Fibroblast of the conjunctiva (primary cell): ENCODE measurements at places on chromosomes 5 and 9.

DNA sequence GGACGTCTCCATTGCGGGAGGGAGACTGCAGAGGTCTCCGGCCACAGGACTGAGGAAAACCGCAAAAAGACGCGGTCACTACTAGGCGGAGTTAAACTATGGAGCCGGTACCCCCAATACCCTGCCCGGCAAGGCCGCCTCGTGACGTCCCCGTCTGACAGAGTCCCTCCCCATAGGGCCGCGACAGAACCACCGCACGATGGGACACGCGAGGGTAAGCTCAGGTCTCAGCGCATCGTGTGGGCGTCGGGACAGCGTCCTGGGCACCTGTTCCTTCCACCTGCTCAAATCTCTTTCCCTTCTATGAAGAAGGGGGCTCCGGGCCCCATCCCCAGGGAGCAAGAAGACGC lies 35.2 kb upstream of the GLDC start:
- DNase-seq, result peak; percentile 1

GRCh38 chr5:60332244-60333004 lies 367.5 kb downstream of the DEPDC1B start:
- no peak for DNase-seq

- DNase-seq, result no peak
Measured at GRCh38 chr9:110156416-110156815, 51.5 kb downstream of the C9orf152 start.

- DNase-seq, result no peak
Measured at GRCh38 chr9:28260330-28260729, 687.0 kb upstream of the C9orf72 start.

- no peak for DNase-seq
Measured at GRCh38 chr9:96491079-96491879, 41.3 kb downstream of the HABP4 start.

- no peak for DNase-seq
Measured at GRCh38 chr9:27861887-27862286, 288.6 kb upstream of the C9orf72 start.

DNA sequence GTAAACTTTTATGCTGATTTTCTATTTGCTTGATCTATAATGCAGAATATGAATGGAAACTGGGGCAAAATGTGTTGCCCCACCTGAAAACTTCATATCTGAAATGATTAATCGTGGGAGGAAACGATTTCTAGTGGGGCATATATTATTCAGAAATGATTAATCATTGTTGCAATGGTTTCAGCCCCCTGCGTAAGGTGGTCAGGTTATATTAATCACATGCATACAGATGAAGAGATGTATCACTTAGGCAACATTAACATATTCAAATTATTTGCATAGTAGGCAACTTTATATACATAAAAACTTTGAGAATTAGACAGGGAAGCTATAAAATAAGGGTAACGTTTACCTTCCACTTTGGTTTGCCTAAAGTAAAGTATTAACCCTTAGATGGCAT lies 49.8 kb downstream of the LSM11 start:
- DNase-seq, result no peak

GRCh38 chr5:93578813-93579691 lies 2.0 kb downstream of the NR2F1-AS1 start:
- peak; percentile 51 for DNase-seq

GRCh38 chr9:121884057-121884541 lies 209.0 kb downstream of the TTLL11 start:
- no peak for DNase-seq

DNA sequence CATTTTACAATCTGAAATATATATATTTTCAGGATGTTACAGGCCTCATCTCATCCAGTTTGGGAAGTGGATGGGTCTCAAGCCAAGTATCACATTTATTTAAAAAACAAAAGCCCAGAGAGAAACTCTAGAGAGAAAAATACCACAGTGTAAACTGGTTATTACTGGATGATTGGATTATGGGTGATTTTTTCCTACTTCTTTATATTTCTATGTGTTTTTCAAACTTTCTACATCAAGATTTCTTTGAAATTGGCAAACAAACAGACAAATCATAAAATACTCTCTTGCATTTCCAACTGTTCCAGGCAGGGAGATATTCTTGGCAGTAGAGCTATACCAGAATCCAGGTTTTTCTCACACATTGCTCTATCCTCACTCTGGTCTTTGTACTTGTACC lies 116.0 kb upstream of the SMIM23 start:
- no peak for DNase-seq

DNA sequence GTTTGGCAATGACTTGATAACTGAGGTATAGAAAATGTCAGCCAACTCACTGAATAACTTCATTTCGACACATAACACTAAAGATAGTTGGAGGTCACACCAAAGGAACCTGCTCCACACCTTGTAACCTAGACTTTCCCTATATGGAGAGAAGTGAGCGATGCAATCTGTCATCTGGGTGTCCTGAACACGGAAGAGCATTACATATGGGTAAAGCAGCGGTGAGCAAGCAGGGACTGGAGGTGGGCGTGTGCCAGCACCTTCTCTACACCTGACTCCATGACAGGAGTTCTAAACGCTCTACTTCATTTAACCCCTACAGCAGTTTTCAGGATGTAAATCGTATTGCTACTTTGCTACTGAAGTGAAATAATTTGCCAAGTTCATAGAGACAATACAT lies 152.8 kb downstream of the SLC12A2 start:
- no peak for DNase-seq

DNA sequence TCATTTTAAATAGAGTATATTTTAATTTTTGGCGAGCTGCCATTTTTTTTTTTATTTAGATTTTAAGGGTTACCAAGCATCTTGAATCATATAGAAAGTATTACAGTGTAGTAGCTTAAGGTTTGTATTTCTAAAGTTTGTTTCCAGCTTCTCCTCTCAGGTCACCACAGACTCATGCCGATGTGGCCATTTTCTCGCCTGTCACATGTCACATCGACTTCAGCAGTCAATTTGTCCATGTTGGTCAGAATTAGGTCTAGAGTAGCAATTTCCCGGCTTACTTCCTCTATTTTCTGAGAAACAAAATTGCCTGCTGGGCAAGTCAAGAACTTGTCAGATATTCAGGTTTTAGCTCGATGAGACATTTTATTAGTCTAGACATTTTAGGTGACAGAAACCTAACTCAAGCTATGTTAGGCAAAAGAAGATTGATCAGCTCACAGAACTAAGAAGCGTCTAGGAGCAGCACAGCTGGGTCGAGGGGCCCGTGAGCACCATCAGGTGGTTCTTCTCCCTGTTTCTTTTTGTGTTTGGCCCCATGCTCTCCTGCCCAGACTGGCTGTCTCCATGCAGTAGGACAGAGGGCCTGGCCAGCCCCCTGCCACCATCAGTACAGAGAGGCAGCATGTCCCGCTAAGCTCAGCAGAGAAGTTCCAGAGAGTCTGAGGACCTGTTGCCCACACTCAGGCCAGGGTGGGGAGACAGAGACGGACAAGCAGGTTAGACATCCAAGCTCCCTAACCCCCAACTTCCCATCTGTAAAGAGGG lies 48.4 kb upstream of the AFAP1L1 start:
- DNase-seq, result no peak

DNA sequence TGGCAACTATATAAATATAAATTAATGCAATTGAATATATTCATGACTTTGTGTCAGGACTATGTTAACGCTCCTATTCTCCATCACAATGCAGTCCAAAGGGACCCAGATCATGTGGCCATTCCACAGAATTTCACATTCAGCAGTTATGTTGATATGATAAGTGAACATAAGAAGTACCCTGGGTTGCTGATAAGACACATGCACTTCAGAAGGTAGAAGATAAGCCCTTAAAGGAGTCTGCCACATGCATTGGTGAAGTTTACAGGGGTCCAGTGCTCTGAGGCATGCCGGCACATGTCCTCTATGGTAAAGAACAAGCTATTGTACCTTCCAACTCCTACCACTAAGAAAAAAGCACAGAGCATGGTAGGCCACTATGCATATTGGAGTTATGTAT lies 76.4 kb downstream of the PHAX start:
- DNase-seq, result no peak

- DNase-seq, result no peak
Measured at GRCh38 chr5:59656351-59657254, 236.9 kb downstream of the PDE4D start.

GRCh38 chr5:116476897-116477537 lies 97.6 kb downstream of the SEMA6A start:
- DNase-seq, result no peak

DNA sequence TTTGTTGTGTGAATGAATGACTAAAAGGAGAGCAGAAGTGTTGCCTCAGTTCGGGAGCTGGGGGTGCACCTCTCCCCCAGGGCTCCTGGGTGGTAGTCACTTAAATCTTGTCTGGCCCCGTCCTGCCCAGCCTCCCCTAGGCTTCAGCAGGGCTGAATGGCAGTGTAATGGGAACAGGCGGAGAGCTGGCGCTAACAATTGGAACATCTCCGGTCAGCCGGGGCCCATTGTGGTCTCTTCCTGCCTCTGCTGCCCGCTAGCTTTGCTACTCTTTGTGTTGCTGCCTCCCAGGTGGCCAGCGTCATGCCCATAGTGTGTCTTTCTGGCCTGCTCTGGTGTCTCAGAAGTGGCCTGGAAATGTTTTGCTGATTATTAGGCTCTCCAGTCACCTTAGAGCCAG lies 62.3 kb downstream of the RGS3 start:
- no peak for DNase-seq

DNA sequence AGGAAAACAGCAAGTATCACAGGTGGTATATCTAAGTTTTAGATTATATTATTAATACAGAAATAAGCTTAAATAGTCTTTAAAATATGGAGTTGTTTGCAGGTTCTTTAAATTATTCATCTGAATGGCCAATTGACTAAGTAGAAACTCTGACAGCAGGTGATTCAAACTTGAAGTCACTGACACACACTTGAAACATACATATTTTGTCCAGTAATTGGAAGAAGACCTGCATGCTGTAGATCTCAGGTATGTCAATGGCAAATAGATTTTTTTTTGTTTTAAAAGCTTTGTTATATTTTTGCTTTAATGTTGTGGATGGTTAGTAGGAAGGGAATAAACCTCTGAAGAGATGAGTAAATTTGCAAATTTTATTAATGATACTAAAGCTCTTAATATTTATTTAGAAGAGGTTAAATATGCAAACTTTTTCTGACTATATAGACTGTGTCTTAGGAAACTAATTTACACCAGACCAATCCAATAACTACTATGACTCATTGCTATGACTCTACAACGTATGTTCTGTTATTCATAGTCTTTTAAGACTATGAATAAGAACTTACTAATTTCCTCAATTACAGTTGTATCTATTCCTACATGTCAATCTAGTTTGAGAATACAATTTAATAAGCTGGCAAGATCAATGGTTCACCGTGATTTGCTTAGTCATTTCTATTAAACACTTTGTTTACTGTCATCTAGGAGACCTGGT lies 53.9 kb upstream of the RORB start:
- DNase-seq, result no peak

DNA sequence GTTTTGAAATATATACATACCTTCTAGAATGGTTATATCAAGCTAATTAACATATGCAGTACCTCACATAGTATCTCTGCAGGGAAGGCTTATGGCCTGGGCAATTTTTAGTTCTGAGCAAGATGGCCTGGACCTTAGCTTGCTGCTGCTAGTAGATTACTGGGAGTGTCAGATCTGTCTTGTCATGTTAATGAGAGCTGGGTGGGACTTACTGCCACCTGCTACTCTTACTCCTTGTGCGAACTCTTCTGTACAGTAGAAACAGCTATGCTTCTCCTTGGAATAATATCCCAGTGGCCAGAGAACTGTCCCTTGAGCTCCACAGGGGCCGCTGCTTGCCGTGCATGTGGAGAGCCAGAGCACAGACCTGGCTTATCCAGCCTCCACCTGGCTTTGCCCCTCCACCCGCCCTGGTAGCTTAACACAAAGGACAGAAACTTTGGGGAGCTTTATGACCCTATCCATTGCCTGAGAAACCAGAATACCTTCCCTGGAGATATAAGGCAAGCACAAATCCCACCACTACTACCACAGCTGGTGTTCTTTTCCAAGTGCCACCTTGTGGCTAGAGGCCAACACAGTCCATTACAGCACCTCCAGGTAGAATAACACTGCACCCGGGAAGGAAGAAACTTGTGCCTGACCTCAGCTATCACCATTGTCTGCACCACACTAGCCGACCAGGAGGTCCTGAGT lies 74.4 kb upstream of the RUSC2 start:
- no peak for DNase-seq

DNA sequence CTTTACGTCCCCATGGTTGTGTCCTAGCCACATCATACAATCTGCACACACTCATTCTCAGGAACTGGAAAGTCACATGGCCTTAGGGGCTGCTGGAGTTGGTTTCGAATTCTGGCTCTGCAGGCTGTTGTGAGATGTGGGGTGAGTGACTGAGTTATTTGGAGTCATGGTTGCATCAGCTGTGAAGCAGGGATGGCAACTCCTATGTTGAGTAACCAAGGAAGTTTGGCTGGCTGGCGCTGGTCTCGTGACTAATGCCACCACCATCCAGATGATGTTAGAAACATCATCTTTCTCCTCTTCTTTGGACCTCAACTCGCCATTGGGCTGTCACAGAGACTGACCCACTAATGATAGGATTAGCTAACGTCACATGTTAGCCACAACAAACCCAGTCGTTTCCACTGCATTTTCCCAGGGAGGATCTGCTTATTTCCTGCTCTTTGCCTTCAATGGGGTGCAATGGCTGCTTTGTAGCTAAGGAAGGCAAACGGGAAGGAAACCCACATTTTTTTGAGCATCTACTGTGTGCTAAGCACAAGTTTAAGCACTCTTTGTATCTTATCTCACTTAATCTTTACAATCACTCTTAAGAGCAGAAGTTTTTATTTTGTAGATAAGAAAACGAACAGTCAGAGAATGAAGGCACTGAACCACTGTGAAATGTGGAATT lies 78.1 kb upstream of the UBTD2 start:
- DNase-seq, result peak; percentile 96

- no peak for DNase-seq
Measured at GRCh38 chr5:65924366-65925043, 1.9 kb upstream of the ERBIN start.

DNA sequence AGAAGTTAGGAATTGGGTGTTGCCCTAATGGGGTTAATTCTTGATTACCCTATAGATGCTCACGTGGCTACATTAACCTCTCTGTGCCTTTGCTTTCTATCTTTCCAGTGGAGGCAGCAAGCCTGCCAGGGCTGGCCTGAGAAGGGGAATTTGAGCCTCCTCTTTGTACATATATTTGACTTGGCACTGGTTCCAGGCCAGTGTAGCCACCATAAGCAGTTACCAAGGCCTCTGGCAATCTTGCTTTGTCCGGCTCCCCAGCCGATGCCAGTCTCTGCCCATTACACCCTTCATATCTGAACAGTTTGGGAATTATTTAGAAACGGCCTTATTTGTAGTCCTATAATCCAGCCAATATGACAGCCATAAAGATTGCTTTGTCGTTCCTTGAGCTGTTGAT lies 58.6 kb upstream of the PPARGC1B start:
- no peak for DNase-seq

- no peak for DNase-seq
Measured at GRCh38 chr5:36638056-36638455, 31.6 kb downstream of the SLC1A3 start.

DNA sequence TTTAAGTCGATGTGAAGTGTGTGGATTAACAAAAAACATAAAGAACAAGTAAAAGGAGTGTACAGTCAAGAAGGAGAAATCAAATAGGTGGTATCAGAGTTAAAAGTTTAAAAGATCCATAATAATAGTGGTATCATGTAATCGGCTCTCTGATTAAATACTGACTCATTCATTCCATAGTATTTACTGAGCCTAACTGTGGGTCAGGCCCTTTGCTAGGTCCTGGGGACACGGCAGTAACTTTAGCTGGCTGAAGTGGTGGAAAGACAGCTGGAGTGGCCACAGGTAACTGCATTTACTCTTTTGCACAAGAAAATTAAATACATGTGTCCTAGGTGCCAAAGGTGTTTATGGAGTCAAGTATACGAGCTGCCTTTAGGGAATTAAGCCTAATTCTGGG lies 124.0 kb downstream of the GNAQ start:
- DNase-seq, result no peak

GRCh38 chr9:4292781-4293180 lies 7.1 kb downstream of the GLIS3 start:
- DNase-seq, result no peak
